Brain microvascular endothelial cell (primary cell): ENCODE measurements at places on chromosomes 12 and 14.

DNA sequence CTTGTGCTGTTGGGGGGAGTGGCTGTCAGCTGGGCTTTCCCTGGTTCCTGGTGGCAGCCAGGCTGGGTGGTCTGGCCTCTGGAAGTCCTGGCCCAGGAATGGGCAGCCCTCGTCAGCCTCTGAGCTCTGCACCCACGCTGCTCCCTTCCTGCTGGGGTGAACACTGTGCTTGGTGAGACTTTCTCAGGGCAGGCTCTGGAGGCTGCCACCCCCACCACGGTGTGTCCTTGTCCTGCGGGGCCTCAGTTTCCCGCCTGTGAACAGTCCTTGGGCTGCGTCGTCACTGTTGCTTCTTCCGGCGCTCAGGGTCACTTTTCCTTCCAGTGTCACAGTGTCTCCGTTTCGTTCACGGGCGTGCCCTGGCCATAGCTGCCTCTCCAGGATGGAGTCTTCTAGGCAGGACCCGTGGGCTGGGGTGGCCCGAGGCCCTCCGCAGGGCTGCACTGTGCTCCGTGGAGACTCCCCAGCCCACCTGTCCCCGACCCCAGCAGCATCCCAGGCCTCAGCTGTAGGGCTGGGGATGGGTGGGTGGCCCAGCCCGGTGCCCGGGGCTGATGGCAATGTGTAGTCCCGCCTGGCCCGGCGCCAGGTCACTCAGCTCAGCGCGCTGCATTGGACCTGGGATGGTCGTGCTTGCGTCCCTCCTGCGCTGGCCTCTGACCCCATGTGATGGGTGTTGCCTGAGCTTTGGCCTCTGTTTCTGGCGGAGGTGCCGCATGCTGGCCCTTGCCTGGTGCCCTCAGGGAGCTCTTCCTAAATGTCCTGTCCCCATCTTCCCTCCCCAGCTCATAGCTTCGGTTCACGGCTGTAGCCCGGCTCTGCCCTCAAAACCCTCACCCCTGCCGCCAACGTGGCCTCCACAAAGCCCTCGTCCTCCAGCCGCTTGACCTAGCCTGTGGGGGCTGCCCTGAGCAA is 6.8 kb downstream of the KIF26A start:
- DNase-seq, result no peak

- no peak for DNase-seq
These were observed 34.5 kb downstream of the TDP1 start for GRCh38 chr14:89990218-89990617.

DNA sequence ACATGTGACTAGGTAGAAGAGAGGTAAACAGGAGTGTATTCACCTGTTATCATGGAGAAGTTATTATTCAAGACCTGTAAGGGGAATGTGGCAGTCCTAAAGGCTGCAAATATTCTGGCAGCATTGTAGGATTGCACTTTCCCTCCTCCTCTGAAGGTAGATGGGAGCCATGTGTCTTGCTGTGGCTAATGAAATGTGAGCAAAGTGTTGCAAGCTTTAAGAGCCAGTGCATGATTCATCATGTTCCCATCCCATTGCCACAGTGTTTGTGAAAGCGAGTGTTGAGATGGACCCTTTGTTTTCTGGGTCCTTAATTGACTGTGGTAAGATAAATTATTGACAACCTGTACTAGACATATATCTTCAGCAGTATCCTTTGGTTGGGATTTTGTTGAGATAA is 128.7 kb downstream of the RGS6 start:
- DNase-seq, result no peak

GRCh38 chr12:116697305-116697704 is 40.6 kb downstream of the SPRING1 start:
- no peak for DNase-seq

DNA sequence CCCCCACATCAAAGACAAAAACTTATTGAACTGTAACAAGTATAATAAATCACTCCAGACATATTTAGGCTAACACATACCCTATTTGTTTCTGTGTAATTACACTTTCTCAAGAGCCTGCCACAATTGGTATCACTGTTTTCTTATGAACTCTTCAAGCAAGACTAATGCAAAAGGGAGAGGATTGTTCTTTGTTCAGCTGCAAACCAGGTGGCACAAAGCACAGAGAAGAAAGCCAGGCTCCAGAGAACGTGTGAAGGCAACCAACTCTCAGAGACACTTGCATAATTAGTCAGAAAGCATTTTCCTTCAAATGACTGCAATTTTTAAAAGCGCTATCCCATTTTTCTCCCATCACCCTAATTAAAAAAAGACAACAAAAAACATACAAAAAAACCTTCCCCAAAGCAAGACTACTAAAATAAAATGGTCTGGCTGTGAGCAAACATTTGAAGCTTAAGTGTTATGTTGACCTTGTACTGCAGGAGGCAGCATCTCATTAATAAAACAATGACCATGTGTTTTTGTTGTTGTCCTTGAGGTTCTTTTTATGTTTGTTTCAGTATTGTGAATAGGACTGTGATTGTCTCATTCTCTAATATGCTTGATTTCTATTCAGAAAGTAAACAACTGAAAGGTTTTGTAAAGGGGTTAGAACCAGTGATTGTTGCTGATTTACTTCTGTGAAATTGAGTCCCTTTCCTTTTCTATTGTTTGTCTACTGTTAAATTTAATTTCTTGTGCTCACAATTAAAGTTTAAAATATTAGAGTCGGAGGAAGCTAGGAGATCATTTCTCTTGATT is 452.7 kb upstream of the PDE3A start:
- DNase-seq, result peak; percentile 39

GRCh38 chr12:51643951-51644350 is 52.9 kb downstream of the SCN8A start:
- no peak for DNase-seq

DNA sequence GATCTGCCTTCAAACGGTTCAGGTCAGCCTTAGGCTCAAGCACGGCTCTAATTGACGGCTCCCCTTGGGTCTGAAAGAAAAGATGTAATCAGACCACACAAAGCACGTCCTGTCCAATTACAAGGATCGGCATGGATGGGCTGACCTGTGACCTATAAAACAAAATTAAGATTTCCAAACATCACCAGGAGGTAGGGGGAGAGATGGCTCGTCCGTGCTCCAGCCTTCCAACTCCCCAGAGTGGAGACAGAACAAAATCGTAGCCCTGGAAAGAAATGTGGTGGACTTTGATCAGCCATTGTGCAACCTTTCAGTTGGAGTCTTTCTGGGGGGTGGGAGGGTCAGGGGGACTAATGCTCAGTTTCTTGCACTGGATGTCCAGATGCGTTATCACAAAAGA is 226.6 kb upstream of the DIO3 start:
- DNase-seq, result no peak

DNA sequence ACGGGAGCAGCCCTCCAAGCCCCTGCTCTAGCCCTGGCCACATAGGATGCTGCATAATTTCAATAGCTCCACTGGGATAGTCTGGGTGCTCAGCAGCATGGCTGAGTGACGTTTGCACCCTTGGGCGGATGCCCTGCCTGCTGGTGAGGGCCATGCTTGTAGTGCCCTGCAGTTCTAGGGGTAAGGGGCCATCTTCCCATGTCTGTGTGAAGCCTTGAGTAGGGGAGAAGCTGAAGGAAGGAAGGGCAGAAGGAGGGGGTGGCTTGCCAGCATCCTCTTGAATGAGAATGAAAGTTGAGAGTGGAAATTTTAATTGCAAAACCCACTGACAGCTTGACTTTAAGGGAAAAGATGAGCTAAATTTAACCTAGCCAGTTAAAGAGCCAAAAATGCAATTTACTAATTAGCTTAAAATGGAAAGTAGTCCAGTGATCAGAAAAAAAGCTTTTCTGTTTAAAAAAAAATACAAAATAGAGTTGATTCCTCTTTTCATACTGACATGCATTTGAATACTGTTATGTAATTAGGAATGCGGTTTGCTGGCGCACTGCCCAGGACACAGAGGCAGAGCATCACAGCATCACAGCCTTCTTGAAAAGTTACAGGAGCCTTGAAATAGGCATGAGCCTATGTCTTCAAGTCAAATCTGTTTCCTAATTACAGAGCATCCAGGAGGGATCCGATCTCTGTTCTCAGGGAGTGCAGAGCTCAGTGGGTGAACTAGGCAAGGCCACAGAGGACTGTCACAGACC is 18.5 kb upstream of the EML1 start:
- DNase-seq, result no peak

DNA sequence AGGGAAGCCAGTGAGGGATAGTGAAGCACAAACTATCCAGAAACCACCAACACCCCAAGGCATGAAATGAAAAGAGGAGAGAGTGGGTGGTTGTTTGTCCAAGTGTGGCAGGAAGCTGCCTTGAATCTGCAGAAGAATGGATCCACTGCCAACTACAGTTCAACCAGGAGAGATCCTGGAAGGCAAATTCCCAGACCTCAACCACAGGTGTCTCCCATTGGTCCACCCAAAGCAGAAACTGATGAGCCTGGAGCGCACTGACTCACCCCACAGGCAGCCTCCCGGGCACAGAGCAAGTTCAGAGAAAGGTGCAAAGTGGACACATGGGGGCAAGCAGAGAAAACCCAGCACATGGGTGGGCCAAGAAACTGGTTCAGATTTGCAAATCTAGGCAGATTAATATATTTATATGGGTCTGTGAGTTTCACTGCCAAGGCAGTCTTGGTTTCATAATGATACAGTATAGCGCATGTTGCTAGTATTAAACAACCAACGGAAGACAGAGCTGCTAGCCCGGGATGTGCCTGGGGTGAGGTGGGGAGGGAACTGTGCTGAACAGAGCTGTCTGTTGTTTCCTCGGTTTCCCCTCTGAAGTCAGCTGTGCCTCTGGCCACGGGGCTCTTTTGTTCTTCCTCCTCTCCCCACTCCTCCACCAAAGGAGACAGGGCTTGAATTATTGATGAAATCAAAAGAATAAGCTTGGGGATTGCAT is 416.2 kb upstream of the CCDC196 start:
- DNase-seq, result no peak

DNA sequence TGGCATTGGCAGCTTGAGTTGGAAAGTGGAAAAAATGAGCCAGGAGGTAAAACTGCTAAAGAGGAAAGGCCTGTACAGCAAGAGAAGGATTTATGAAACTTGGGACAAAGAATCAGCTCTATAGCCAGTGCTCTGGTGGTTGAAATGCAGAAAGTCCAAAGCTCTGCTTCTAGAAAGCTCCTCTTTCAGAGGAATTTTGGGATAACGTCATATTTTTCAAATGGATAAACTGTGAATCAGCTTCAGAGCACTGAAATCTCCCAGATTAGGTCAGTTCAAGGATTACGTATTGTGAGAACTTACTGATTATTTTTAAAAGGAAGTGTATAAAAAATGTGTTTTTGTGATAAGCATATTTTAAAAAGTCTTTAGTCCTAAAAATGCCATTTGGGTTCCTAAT is 203.1 kb upstream of the CNOT2 start:
- DNase-seq, result peak; percentile 71

DNA sequence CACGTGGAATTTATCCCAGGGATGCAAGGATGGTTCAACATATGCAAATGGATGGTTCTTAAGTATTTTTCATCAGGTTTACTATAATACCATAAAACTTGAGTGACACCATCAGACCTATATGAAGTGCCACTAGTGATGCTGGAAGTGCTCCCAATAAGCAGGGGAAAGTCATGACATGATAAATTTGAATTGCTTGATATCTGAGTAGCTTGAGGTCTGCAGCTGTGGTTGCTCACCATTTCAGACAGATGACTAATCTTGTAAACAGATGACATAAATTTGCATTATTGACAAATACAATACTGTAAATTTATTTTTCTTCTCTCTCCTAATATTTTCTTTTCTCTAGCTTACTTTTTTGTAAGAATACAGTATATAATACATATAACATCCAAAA is 13.7 kb upstream of the PRPF39 start:
- DNase-seq, result no peak
